ENCODE measurements at places on chromosomes 4 and X.

DNA sequence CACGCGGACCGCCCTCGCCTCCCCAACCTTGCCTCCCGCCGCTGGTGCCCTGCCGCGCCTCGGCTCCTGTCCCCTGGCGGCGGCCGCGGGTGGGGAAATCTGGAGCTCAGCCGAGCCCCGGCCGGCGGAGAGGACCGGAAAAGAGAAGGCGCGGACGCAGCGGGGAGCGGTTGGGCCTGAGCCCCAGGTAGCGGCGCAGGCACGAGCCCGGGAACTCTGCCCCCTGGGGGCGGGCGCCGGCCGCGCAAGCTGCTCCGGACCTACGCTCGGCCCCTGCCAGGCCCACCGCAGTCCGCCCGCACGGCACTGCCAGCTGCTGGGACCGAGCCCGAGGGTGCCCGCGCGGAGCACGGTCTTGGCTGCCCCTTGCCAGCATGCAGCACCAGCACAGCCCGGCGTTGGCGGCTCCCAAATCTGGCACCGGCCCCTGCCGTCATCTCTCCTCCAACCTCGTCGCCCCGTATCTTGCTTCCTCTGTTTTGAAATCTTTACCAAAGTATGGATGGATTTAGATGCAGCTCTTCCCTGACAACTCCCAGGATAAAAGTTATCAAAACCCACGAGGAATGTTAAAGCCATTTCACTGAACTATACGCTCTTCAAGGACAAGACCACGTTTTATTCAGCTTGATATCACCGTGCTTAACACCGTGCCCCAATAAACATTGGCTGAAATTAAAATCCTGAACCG lies at the start of gene PRSS12:
Gene PRSS12, minus strand, starts transcription at position 161 of the 691 bp plus-strand sequence. CDS start 283 bp downstream, outside the sequence.
- DNase-seq, result peak; percentile 74

DNA sequence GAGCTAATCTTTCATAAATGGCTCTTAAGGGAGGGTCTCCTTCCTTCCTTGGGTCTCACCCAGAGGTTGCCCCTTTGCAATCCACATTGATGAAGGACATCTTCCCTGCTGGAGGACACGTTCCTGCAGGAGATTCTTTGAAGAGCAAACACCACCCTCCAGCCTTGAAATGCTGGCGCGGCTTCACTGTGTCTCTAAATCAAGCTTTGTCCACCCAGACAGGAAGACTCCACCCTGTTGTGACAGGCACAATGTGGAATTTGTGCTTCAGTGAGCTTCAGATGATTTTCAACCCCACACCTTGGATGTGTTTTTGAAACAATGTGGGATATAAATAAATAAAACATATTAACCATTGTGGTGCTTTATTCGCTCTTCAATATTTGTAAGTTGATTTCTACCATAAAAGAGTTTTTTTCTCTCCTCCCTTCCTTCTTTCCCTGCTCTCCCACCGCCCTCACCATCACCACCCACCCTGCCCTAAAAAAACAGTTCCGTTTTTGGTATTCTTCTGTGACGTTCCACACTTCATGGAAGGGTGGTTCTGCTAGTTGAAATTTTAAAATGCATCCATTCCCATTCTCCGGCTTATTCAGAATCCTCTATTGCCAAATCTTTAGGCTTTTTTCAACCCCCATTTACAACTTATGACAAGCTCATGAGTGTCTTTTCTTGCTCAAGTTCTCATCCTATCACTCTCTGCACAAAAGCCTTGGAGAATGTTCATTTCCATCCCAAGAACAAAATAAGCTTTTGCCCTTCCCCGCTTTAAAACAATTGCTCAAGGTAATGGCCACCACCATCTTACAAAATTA lies 264.3 kb downstream of the RAPGEF2 start:
- no peak for DNase-seq

DNA sequence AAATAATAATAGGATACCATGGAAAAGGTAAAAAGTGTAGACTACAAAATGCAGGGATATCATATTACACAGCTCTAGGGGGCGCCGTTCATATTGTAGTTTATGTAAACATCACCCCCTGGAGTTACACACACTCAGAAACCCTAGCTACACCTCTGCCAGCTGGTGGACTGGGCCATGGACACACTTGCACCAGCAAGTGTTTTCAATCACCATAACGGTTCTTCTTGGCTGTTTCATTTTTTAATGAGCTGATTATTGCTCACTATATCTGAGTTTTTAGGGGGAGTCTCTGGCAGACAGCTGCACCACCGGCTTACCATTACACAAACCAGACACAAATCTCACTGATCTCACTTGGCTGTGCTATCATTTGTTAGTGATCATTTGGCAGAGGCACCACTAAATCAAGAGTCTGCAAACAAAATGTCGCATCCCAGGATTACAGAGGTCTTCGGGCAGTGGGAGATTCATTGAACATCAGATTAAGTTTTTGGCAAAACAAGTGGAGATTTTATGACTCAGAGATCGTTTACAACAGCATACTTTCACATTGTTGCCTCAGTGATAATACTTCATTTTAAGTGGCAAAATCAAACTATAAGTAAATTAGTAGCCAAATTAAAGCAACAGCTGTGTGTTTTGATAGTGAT lies 185.7 kb downstream of the UNC5C start:
- no peak for DNase-seq

GRCh38 chr4:188002323-188002722 lies 6.8 kb downstream of the ZFP42 start:
- no peak for DNase-seq

- DNase-seq, result no peak
Observed at GRCh38 chrX:112521676-112522075, 158.1 kb downstream of the LHFPL1 start.

DNA sequence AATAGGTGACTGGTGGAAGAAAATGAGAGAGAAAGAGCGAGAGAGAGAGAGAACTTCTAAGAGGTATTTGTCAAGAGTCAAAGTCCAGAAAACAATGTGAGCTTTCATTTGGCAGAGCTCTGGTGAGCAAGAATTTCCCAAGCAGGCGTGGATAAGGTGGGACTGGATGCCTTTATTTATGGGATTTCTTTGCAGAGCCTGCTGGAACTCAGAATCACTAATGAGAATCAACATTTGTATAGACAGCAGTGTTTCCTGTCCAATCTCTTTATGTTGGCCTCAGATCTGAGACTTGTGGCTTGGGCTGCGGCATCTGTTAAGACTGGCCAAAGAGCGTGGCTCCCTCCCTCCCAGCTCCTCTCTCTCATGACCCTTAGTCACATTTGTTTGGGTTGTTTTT lies 67.9 kb upstream of the TBL1X start:
- DNase-seq, result no peak

DNA sequence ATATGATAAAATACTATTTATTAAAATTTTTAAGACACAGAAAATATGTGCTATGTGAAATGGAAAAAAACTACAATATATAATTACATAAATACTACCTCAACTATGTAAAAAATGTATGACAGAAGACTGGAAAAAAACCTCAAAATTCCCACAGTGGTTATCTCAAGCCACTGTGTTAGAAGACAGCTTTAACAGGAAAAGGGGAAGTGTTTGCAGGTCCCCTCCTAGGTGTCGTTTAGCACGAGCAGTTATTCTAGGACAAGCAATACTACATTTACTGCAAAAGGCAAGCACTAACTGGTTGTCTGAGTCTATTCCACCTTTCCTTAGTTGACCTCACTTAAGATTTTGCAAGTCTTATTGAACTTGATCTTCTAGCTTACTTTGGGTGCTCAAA lies 44.9 kb upstream of the PHF8 start:
- DNase-seq, result no peak

DNA sequence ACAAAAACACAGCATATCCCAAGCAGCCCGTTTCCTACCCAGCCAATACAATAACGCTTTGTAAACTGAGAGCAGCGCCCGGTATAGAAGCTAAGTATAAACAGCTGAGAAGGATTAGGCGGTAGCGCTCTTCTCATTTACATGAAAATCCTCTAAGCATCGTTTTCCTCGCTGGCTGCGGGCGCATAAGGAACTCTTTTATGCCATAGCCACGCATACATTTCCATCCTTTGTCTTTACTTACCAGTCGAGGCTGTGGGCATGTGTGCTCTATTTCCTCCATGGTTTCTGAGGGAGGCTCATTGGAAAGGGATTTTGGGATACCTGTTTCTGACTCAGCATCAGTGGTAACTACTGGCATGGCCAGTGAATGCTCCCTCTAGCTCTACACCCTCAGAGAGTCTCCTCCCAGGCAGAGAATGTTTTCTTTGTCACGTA lies 383 bp downstream of the PCYT1B start:
- no peak for DNase-seq

DNA sequence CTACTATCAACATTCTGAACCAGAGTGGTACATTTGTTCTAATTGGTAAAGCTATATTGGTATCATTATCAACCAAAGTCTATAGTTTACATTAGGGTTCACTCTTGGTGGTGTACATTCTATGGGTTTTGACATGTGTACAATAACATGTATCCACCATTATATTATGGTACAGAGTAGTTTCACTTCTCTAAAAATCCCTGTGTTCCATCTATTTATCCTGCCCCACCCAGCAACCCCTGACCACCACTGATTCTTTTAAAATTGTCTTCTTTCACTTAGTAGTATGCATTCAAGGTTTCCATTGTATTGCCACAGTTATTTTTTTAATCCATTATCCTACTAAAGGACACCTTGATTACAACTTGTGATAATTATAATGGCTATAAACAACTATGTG lies 15.3 kb upstream of the TMPRSS11D start:
- DNase-seq, result no peak

- DNase-seq, result no peak
Observed at GRCh38 chrX:74420196-74421035, 877 bp upstream of the SLC16A2 start.

- no peak for DNase-seq
Observed at GRCh38 chrX:15114743-15115566, 154.9 kb downstream of the ASB9 start.

DNA sequence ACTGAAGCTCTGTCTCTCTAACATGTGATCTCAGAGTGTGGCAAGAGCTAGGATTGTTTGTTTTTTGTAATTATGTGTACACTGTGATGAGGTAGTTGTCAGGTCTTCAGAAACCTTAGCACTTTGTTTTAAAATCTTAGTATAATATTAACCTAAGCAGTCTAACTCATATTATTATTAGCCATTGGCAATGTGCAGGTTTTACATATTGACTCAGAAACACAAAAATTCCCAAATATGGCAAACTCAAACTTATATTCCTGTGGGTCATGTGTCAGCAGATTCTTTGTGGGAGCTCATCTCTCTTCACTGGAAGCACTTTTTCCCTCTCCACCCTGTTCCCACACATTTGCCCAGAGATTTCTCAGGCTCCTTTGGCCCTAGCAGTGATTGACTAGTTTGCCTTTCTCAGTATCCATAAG lies 8.2 kb upstream of the PWWP3B start:
- no peak for DNase-seq

DNA sequence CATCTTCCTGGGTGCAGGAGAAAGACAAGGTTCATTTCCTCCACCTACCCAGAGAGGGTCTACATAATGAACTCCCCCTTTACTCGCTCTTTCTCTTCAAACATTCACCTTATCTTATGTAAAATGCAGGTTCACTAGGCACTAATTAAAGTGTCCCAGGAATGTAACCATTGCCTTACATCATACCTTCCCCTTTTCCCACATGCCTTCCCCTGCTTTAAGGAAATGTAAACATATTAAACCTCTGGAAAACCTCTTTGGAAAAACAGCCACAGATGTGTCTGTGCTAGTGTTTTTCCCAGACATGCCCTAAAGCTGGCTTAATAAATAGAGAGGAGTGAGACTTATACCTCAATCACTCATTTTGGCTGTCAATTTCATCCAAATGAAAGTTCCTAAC lies 15.8 kb downstream of the TBC1D9 start:
- DNase-seq, result no peak

GRCh38 chr4:1086011-1086410 lies 27.4 kb downstream of the RNF212 start:
- no peak for DNase-seq

GRCh38 chr4:8468746-8469535 lies 28.4 kb downstream of the TRMT44 start:
- DNase-seq, result no peak

DNA sequence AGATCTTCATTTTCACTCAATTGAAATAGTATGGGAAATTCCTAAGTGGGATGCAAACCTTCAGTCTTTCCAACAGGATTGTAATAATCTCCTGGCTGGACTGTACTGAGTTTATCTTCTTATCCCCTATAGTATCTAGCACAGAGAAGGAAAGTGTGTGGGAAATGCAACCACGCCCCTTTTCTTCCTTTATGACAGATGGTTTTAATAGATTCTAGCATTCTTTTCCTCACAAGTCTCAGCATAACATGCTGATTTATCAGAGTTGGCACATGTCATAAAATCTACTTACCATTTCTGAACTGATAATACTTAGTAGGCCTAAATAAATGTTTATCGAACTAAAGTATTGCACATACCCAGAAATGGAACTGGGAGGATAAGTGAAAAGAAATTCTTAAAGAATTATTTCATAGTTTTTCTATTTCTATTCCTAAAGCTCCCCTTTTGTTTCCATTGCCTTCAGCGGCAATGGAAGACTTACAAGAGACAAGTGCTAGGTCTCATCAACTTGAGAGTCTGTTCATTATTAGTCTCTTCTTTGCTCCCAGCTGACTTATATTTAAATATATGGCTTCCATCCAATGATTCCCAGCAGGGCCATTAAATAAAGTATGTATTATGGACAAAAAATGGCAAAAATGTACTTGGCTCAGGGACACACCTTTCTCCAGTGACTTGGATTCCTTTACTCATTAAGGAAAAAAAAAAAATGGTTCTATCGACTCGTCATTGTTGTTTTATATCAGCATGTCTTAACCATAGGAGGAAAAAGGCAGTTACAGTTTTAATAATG lies 484.5 kb downstream of the IL1RAPL1 start:
- no peak for DNase-seq

Data from GM06990 (cell line).